ENCODE measurements at places on chromosomes 2 and 18. TPM values are rescaled to one million over a fixed set of nuclear protein-coding genes. Genes with fewer than 3 reads are reported as not detected.

GRCh38 chr18:21458788-21459187 lies 141.7 kb downstream of the ESCO1 start:
- DNase-seq = no peak

DNA sequence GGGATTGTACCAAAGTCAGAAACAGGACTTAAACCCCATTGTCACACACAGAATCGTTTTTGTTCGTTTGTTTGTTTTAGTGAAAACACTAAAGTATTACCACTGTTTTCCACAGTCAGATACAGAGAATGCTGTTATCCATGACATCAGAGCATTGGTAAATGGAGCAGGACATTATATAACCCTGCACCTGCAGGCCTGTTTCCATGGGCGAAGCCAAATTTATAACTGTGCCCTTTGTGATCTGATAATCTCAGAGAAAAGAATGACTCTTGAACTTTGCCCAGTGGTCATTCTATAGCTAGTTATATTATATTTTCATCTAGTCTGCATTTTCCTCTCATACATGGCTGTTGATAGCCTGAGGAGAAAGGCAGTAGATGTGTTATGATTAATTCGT lies 217.6 kb downstream of the TMEM182 start:
- no peak for DNase-seq

DNA sequence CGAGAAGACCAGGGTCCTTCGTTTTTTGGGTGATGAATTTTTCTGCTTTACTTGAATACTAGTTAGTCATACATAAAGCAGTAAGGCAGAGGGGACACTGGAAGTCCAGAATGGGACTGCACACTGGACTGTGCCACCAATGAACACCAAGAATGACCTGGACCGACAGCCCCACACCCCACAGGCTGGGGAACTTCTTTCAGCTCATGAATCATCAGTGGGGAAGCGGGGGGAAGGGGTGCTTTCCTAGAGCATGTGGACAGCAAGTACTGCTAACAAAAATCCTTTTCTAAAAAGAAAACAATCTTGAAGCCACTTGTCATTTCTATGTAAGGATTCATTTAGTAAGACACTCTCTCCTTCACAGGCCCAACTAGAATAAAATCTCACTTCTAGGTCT lies 86.0 kb downstream of the DTNB start:
- peak; percentile 74 for DNase-seq

GRCh38 chr2:29492701-29493100 lies 377.5 kb downstream of the CLIP4 start:
- no peak for DNase-seq

- no peak for DNase-seq
Measured at GRCh38 chr2:195603408-195603807, 53.6 kb upstream of the SLC39A10 start.

- DNase-seq = no peak
Measured at GRCh38 chr2:152454371-152454770, 119.4 kb downstream of the FMNL2 start.

GRCh38 chr2:173673640-173674039 lies 291.5 kb downstream of the SP3 start:
- no peak for DNase-seq

- DNase-seq = peak; percentile 86
Measured at GRCh38 chr2:9771481-9772017, 71.7 kb upstream of the TAF1B start.

DNA sequence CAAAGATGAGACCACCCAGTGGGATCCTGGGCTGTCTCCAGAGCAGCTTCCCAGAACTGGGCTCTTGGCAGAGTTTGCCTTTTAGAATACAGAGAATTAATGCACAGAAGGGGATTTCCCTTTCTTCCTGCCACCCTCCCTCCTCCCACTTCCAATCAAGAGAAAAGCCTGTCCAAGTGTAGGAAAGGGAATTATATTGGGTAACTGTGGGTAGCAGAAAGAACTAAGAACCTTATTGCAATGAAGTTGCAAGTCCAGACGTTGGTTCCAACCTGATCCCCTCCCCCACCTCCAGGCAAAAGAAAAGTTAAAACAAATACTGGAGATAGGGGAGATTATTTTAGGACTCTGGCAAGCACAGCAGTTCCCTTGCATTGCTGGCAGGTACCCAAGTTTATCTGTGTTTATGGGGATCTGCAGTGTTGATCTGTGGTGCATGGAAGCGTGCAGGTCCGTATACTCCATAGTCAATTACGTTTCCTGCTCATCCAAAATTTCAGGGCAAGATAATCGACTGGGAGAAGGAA lies 114.3 kb downstream of the PRKCE start:
- DNase-seq = no peak

GRCh38 chr18:46279673-46280072 lies 175.5 kb downstream of the HAUS1 start:
- DNase-seq = no peak

GRCh38 chr2:10678225-10678624 lies 11.6 kb downstream of the NOL10 start:
- DNase-seq = no peak

GRCh38 chr2:197516393-197516761 lies 511 bp downstream of the MOB4 start:
- DNase-seq = peak; percentile 45

DNA sequence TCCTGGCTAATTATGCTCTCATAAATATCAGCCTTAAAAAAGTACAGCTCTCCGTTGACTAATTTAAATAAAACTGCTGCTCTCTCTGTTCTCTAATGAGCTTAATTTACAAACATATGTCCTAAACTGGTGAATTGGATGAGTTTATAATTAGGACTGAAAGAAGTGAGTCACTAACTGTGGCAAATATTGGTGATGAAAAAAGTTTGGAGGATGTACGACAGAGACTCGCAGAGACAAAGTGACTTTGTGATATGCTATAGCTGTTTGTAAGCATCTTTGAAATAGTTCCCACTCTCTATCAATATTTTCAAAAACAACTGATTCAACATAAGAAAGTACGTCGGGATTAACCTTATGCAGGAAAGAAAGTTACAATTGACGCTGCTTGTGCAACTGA lies 138.9 kb upstream of the TMEFF2 start:
- no peak for DNase-seq

DNA sequence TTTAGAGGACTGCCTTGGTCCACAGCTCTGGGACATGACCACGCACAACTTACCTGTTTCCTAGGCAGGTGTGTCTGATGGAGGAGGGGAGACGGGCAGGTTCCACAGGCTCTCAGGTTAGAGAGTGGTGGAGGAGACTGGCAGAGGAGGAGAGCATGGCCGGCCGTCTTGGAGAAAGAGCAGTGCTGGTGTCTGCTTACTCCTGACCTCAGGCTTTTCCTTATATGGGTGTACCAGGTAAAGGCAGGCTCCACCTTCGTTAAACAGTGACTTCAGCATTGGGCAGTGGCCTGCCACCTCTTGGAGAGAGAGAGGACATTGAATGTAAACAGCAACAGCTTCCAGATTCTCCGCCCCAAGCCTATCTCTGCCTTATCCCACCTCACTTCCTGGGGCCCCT lies at the start of gene CAPN13:
Gene CAPN13 (minus strand): TSS at position 198 of the 400 bp plus-strand sequence. CDS start 20,121 bp downstream, outside the sequence.
- no peak for DNase-seq

DNA sequence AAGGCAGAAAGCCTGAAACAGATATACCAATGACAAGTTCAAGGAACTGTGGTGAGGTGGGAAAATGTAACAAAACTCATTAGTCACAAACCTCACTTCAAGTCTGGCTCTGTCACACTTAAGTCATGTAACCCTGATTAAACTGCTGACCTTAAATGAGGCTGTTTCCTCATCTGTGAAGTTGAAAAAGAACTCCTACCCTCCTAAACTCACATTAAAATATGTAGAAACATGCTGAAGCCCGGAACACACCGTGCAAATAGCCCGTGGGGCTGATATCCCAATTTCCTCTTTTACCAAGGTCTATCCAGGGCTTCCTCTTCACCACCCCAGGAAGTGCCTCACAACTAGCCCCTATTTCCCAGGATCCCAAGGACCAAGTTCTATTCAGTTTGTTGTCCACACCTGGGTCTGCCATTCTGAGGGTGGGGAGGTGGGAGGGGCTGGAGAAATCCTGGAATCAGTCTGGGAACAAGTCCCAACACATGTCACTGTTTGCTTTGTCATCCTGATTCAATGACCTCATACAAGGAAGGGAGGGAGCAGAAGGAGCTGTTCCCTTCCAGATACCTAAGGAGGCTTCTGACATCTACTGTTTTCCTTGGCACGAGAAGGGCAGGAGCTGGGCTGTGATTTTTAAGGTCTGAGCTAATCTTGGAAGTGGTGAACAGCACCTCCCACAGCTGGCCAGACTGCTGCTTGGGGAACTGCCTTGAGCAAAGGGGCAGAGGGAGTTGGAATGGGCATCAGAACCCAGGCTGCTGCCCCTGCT lies 42.3 kb downstream of the SLC4A1AP start:
- peak; percentile 97 for DNase-seq

DNA sequence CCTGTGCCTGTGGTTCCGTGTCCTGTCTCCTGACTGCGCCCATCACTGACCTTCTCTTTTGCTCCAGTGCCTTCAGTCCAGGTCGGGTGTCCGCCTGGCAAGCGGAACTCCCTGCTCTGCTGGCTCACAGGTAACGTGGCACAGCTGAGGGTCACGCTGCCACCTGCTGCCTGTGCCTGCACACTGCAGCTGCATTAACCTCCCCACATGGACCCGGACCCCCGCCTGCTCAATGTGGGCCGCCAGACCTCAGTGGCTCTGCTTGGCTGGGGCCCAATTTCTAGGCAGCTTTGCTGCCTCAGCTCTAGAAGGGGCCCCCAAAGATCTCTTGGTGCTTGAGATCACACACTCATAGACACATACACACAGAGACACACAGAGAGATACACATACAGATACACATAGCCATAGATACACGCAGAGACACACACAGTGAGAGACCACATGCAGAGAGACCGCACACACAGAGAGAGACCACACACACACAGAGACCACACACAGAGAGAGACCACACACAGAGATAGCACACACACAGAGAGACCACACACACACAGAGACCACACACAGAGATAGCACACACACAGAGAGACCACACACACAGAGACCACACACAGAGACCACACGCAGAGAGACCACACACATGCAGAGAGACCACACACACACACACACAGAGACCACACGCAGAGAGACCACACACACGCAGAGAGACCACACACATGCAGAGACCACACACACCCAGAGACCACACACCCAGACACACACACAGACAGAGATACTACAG lies 14.9 kb upstream of the CNNM3 start:
- peak; percentile 53 for DNase-seq

DNA sequence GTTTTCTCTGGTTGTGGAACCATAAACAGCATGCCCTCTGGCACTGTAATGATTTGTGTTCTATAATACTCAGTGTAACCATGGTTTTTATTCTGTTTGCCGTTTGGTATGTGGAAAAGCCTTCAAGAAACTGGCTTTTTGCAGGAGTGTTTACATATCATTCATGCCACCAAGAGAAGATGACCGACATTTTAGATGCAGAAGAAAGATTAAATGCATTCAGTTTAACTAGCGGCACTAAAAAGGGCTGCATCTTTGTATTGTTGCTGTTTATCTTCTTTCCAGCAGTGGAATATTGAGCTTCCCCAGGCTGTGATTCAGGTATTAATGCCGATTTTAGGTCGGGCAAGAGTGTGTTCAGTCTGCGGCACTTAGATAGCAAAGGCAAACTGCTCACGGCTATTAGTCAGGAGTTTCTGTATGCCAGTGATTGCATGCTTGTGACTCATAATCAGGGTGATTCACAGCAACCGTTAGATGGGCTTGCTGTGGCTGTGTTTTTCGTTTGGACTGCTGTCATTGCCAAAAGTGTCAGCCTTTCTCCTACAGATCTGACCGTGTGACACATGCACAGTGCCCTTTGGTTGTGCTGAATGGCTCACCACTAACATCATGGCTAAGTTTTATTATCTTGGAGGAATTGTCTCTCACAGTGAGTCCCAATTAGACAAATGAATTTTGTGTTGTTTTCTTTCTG lies 479.7 kb downstream of the PARD3B start:
- DNase-seq = peak; percentile 97

GRCh38 chr18:56402872-56403516 lies 235.4 kb downstream of the TXNL1 start:
- DNase-seq = peak; percentile 92

DNA sequence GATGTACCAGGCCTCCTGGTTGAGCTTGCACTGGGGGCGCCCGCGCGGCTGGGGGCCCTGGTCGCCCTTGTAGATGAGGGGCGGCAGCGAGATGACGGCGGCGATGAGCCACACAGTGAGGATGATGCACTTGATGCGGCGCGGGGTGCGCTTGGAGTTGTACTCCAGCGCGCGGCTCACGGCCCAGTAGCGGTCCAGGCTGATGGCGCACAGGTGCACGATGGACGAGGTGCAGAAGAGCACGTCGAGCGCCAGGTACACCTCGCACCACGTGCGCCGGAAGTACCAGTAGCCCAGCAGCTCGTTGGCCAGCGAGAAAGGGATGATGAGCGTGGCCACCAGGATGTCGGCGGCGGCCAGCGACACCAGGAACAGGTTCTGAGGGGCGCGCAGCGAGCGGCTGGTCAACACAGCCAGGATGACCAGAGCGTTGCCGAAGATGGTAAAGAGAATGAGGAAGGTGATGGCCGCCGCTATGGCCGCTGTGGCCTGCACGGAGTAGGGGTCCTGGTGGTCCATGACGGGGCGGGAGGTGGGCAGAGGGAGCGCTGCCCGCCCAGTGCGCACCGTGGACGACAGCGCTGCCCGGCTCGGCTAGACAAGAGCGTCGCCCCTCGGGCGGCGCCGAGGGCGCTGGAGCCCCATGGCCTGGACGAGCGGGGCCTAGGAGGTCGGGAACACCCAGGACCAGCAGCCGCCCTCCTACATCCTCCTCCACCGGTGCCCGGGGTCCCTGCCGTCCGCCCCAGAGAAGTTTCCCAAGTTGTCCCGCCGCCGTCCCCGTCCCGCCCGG lies 544 bp downstream of the ADRA2B start:
- DNase-seq = no peak

- no peak for DNase-seq
Measured at GRCh38 chr2:129879614-129880180, 99.8 kb upstream of the RAB6C start.

Gene VWC2L
- total RNA-seq = not detected

Gene TMEM182
- total RNA-seq = 11.1 TPM

Gene SIX3
- total RNA-seq = not detected

Gene SIGLEC15
- total RNA-seq = 8.6 TPM

Gene KRTCAP3
- total RNA-seq = not detected

Gene STAT4
- total RNA-seq = 0.37 TPM

Gene KYNU
- 11.3 TPM for total RNA-seq

Gene KRCC1
- total RNA-seq = 23.8 TPM

Gene HOXD13
- total RNA-seq = 2.1 TPM

Gene CD302
- 7.4 TPM for total RNA-seq

Gene OSR1
- total RNA-seq = not detected

Gene KCNG2
- total RNA-seq = not detected

Gene GBX2
- 0.96 TPM for total RNA-seq

Measured in M059J (cell line).